ENCODE measurements at places on chromosomes 16 and 17.

- no peak for DNase-seq
These were observed 1.2 kb downstream of the PTX4 start for GRCh38 chr16:1487395-1488053.

- DNase-seq, result no peak
These were observed 24.3 kb upstream of the GSE1 start for GRCh38 chr16:85588562-85589503.

DNA sequence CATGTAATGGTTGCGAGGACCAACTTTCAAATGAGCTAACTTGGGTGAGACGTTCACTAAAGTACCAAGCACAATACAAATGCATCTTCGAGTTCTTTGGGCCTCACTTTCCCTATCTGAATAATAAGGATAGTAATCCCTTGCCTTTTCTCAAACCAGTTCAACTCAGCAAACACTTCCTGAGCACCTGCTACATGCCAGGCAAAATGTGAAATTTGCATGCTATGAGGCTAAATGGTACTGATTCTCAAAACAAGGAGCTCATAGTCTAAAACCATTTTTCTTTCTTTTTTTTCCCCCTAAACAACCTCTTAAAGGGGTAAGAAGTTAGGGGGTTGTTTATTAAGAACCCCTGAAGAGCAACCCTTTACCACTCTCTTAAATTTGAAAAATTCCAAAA lies 101.4 kb upstream of the HLF start:
- no peak for DNase-seq

DNA sequence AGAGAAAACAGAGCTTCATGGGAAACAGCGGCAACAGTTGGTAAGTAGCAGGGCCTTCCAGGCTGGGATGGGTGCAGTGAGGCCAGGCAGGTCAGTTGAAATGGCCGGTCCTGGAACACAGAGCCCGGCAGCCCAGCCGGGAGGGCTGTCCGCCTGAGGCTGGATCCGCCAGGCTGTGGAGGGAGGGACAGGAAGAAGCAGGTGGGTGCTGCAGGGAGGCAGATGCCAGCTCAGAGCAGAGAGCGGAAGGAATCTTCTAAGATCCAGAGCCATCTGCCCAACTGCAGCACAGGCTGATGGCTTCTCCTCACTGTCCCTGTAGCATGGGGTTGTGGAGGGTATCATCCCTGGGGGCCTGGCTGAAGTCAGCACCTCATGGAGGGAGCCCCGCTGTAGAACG lies 599 bp downstream of the RNF112 start:
- no peak for DNase-seq

DNA sequence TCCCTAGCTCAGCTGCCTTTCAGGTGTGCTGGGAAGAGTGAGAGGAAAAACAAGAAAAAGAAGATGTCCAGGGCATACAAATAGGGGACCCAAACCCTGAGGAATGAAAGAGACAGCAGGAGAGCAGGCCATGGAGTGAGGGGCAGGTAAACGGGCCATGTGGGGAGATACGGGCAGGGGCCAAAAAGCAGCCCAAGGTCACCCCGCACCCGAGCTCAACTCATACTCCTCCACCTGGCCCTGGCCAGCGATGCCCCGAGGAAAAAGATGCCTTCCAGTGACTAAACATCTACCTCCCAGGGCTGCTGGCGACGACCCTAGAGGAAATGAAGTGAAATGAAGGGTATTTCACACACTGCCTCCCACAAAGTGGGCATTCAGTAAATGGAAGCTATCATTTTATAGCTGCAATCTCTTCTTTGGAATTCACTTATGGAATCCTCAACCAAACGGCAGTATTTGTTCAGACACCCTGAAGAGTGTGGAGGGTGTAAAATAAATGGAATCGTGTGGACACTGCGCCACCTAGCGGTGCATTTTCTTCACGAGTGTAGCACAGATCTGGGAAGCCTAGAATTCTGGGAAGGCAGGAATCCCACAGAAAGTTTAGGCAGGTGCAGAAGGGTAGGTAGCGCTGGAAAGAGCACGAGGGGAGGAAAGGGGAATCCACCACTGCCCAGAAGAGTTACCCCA lies 14.9 kb downstream of the ELAC2 start:
- DNase-seq, result peak; percentile 61

- DNase-seq, result no peak
These were observed 196.0 kb downstream of the CBLN1 start for GRCh38 chr16:49085686-49086085.

DNA sequence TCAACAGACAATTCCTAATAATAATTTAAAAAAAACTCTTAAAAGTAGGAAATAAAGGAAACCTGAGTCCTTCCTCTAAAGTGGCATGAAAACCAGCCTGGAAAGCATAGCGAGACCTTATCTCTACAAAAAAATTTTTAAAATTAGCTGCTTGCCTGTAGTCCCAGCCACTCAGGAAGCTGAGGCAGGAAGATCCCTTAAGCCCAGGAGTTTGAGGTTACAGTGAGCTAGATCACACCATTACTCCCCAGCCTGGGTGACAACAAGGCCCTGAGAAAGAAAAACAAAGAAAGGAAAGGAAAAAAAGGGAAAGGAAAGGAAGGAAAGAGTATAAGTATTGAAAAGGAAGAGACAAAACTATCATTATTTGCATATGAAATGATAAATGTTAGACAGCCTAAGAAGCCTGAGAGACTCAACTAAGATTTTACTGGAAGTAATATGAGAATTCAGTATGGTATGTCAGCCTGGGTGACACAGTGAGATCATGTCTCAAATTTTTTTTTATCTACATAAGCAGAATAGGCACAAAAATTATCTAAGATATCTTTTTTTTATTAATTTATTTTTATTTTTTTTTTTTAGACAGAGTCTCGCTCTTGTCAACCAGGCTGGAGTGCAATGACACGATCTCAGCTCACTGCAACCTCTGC lies 113.0 kb downstream of the GOSR1 start:
- DNase-seq, result no peak

GRCh38 chr17:72510351-72511016 lies 389.7 kb downstream of the SOX9 start:
- DNase-seq, result no peak

DNA sequence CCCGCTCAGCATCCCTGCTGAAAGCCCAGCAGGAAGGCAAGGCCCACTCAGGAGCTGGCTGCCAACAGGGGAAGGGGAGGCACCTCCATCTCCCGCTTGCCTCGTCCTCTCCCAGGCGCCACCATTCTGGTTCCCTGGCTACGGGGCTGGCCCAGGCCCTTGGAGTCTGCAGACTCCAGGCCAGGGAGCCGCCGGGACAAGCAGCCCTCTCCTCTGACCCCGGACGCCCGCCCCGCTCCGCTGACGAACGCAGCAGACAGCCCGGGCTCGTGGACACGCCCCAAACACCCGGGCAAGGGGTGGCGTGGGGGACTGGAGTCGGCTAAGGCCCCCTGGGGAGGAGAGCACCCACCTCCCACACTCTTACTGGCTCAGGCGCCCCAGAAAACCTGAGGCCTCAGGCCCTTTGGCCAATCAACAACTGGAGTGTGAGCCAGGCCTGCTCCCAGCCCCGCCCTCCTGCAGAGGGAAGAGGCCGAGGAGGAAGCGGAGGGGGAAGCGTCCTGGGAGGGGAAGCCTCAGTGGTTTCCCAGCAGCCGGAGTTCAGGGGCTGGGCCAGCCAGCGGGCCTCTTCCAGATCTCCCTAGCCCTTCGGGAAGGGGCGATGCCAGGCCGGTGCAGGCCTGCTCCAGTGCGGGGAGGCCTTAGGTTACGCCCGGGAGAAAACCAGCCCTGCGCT lies 4.2 kb downstream of the MNT start:
- peak; percentile 78 for DNase-seq

- DNase-seq, result no peak
These were observed 21.7 kb downstream of the TTYH2 start for GRCh38 chr17:74235040-74235581.

GRCh38 chr17:30318155-30318554 lies 15.7 kb downstream of the TMIGD1 start:
- DNase-seq, result no peak

DNA sequence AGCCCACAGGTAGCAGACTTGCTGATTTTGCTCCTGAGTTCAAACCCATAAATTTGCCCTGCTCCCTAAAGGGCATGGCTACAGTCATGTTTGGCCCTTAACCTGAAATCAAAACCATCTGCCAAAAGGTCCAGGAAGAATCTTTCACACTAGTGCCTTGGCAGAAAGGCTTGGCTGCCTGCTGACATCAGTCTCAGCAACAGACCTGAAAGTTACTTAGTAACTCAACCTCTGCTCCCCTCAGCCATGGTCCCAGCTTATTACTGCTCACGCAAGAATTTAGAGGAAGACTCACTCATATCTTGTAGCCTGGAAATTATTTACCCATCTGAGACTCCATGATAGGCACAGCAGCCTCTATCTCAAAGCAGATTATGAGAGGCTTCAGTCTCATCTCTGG lies 98.0 kb upstream of the KIF2B start:
- no peak for DNase-seq

DNA sequence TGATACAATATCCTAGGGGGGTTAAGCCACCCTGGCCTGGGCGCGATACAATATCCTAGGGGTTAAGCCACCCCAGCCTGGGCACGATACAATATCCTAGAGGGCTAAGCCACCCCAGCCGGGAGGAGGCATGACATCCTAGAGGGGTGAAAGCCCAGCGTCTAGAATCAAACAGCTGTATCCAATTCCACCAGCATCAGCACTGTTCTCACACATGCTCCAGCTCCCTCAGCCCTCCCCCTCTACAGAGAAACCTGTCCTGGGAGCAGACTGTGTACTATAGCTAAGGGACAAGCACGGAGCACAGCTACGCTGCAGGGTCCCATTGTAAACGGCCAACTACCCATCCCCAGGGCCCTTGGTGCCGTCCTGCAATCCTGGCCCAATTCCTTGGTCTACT lies 6.2 kb downstream of the GINS2 start:
- no peak for DNase-seq
